ENCODE measurements at places on chromosomes 6 and 20.
A peak's percentile ranks its signal among the peaks of the same experiment; 100 is the strongest.

GRCh38 chr6:90268178-90268577, 28.5 kb downstream of the BACH2 start:
- no peak for DNase-seq

DNA sequence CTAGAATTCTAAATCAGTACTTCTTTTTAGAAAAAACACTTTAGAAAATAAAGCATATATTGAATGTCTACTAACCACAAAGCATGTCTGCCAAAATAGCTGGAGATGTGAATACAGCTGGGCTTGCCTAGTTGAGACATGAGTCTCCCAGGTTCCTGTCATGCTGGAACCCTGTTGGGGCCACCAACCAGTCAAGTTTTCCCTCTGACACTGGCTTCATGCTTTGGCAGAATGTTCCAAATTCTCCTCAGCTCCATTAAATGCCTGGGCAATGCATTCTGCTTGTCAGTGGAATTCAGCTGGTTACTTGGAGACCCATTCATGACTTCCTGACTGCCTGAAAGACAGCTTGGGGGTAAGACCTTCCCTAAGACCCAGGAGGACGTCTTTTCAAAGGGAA, 87.2 kb downstream of the PRND start:
- DNase-seq, result peak; percentile 31

DNA sequence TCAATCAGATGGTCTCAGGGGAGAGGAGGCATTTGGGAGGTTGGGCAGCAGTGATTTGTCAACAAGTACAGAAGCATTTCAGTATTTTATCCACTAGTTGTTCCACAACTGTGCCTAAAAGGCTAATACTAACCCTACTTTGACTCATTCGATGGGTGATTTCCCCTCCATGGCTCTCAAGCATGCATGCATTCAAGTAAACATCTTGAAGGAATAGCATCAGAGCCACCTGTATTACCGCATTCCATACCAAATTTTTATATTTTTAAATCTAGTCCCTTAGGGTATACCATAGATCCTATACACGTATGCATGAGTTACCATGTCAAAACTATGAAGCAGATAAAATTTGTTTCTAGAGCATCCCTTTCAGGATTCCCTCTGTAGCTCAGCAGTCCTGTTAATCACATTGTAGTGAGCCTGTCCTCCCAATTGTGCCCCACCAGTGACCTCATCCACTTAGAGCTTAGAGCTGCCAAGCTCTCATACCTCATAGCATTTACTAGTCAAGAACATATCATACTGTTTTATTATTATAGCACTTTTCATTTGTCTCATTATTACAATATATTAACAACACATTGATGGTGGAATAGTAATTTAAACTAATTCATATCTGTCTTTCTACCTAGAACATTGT, 213.8 kb downstream of the LAMA2 start:
- DNase-seq, result no peak

GRCh38 chr20:872855-873520, 39.5 kb downstream of the FAM110A start:
- DNase-seq, result no peak

DNA sequence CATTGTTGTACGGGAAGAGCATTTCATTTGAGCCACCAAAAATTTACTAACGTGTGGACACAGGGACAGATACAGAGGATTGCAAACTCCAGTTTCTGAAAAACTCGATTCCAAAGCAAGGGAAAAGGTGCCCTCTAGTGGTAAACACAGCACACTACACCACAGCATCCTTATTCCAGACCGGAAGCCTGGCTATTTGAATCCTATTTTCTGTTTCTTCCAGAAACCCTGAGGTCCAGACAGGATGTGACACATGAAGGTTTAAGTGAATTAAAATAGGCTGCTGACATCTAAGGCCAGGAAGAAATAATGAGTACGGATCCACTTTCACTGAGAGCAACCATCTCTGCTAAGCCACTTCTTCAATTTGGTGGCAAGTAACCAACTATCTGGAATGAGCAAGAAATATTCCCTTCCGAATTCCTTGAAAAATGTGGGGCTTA, 31.8 kb upstream of the GMPR start:
- DNase-seq, result peak; percentile 88

DNA sequence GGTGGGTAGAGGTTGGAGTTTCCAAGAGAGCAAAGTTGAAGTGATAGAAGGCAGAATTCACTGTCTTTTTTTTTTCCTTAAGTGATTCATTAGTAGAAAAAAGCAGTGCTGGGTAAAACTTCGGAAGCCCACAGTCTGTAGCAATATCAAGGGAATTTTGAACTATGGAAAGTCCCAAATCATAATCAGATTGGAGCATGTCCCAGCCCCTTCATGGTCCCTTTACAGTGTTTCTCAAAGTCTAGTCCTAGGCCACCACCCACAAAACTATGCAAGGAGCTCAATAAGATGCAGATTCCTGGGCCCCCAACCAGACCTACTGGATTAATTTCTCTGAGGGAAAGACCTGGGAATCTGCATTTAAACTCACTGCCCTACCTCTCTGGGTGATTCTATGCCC, 22.6 kb downstream of the NEDD9 start:
- DNase-seq, result no peak

- DNase-seq, result peak; percentile 23
Measured at GRCh38 chr6:10595731-10596664, 74.8 kb downstream of the GCNT2 start.

DNA sequence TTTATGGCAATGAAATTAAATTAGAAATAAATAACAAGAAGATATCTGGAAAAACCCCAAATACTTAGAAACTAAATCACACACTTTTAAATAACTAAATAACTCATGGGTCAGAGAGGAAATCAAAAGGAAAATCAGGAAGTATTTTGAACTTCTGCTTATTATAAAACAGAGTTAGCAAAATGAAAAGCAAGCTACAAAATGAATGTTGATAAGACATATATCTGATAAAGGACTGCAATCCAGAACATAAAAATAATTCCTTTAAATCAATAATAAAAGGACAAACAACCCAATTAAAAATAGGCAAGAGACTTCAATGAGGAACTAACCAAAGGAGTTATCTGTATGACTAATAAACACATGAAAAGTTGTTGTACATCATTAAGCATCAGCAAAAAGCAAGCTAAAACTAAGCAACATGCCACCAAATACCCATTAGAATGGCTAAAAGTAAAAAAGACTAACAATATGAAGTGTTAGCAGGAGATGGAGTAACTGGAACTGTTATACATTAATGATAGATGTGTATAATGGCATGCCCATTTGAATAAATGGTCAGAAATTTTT, 38.9 kb upstream of the STMND1 start:
- DNase-seq, result no peak

- DNase-seq, result no peak
Measured at GRCh38 chr6:5152460-5152859, 67.3 kb downstream of the PPP1R3G start.

DNA sequence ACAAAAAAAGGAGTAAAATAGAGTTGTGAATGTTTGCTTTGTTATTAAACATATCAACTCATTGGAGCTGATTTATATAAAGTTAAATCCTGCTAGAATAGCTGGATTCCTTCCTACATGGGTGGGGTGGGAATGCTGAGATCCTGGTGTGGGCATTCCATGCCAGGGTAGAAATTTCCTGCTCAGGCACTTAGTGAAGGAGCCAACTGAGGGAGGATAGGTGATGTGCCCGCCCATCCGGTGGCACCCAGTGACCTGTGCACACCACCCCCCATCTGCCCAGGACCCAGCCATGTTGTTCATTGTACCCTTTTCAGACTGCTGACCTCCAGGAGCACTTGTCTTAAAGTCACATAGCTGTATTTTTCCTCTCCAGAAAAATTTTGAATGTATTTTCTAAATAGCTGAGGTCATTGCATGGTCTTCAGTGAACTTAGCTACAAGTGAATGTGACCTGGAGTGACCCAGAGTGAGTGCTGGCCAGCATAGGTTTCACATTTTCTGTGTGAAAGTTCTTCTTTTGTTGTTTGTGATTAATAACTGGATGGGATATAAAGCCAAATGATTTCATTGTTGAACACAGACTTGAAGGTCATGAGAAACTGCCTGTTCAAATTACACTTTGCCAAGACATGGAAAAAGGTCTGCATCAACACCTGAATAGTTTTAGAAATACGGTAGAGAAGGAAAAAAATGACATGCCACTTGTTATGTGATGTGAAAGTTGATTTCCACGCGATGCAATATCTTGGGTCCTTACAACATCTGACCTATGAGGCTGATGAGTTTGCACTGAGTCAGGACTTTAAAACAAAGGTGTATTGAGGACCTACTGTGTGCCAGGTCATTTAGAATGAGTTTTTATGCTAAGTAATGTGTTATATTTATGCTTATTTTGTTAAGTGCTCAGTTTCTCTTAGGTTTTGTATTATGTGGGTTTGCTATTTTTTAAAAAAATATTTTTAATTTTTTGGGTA, 77.2 kb downstream of the UTRN start:
- no peak for DNase-seq

GRCh38 chr6:6003621-6004366, 2.9 kb downstream of the NRN1 start:
- DNase-seq, result no peak

GRCh38 chr20:50604451-50604850, 86.9 kb downstream of the RIPOR3 start:
- no peak for DNase-seq

DNA sequence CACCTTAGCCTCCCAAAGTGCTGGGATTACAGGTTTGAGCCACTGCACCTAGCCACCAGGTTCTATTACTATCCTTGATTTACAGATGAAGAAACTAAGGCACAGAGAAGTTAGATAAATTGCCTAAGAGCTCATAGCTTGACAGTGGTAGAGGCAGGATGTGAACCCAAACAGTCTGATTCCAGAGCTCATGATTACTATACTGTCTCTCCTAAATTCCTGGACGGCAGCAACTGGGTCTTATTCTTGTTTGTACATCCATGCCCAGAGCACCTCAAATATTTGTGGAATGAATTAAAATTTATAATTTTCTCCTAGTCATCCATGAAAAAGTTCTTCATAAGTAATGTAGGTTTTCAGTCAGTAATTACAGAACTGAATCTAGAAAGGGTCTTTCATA, 15.1 kb downstream of the PDSS2 start:
- DNase-seq, result peak; percentile 18

DNA sequence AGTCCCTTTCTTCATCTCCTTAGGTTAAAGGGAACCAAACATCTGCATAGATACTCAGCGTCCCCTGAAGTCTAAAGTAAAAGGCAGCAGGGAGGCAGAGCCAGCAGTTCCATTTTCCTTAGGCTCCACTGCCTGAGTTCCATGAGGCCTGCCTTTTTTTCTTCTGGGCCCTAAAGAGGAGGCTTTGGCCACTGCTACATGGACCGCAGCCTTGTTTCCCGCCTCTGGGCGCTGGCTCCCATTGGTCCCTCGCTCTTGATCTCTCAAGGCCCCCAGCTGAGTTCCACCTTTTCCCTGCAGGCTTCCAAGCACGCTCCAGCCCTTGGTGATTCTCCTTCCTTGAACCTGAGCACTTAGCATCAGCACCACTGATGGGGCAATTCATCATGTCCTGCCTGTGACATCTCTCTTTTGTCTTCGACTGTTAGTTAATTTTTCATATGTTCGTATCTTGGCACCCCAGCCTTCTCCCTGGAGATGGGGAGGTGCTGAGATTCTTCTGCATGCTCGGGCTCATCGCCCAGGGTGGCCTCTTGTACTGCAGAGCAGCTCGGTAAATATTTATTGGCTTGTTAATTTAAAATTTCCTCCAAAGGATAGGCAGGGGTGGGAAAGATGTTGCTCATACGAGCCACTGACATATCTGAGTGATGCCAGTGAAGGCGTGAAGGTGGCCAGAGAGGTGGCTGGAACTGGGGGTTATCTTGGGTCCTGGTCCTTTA, 3.4 kb downstream of the MLN start:
- no peak for DNase-seq

GRCh38 chr6:18076231-18076630, 46.2 kb downstream of the NHLRC1 start:
- no peak for DNase-seq

- no peak for DNase-seq
Measured at GRCh38 chr20:8232332-8232731, 100.3 kb downstream of the PLCB1 start.

Data from HFFc6 (cell line).